ENCODE measurements at places on chromosomes 16 and 17. TPM values are rescaled to one million over a fixed set of nuclear protein-coding genes. Genes with fewer than 3 reads are reported as not detected.

Gene CARHSP1
- 44.3 TPM for total RNA-seq

Gene GPR139
- not detected for total RNA-seq

Gene KRTAP2-1
- not detected for total RNA-seq

Gene TPSAB1
- not detected for total RNA-seq

Gene TNFRSF17
- 1.4 TPM for total RNA-seq

Gene AURKB
- total RNA-seq, result 2.7 TPM

Gene AATK
- 0.72 TPM for total RNA-seq

Gene ZNF213
- total RNA-seq, result 3.8 TPM

Gene HOXB8
- total RNA-seq, result not detected

Gene DNAH3
- not detected for total RNA-seq

Gene RMI2
- total RNA-seq, result 5.1 TPM

Gene KRTAP9-1
- total RNA-seq, result not detected

Gene TRAPPC1
- total RNA-seq, result 95.4 TPM

Gene KRT28
- total RNA-seq, result not detected

Gene GALR2
- total RNA-seq, result 0.73 TPM

Gene FOXC2
- total RNA-seq, result not detected

Gene RASL10B
- 0.56 TPM for total RNA-seq

Gene MRTFB
- 21.0 TPM for total RNA-seq

Gene AOC3
- 2.1 TPM for total RNA-seq

Gene CCDC200
- not detected for total RNA-seq

Gene RCVRN
- not detected for total RNA-seq

Gene RNF43
- total RNA-seq, result 1.8 TPM

Gene COQ9
- total RNA-seq, result 18.0 TPM

Gene CFAP97D1
- not detected for total RNA-seq

Gene DHODH
- total RNA-seq, result 10.0 TPM

Gene CSF3
- total RNA-seq, result not detected

Gene C17orf50
- not detected for total RNA-seq

Gene CCL22
- total RNA-seq, result not detected

Gene FUS
- 956 TPM for total RNA-seq

Gene COX6A2
- total RNA-seq, result not detected

Gene CEP295NL
- total RNA-seq, result 0.41 TPM

Gene GLIS2
- not detected for total RNA-seq

Gene PAGR1
- 16.0 TPM for total RNA-seq

Gene SLC43A2
- 14.7 TPM for total RNA-seq

Gene PGP
- total RNA-seq, result 23.1 TPM

Gene SMIM5
- 0.35 TPM for total RNA-seq

Gene VAT1
- 48.5 TPM for total RNA-seq

Gene KCNAB3
- 18.1 TPM for total RNA-seq

Gene TMEM92
- total RNA-seq, result not detected

Gene EPOP
- 0.92 TPM for total RNA-seq

Gene CFAP119
- total RNA-seq, result 2.6 TPM

Gene TPSD1
- 0.40 TPM for total RNA-seq

Gene TSPAN10
- total RNA-seq, result 1.5 TPM

Gene NGFR
- 0.30 TPM for total RNA-seq

All from T-cell (primary cell).